SW 1271 (cell line): ENCODE measurements at places on chromosomes 7 and 10.

DNA sequence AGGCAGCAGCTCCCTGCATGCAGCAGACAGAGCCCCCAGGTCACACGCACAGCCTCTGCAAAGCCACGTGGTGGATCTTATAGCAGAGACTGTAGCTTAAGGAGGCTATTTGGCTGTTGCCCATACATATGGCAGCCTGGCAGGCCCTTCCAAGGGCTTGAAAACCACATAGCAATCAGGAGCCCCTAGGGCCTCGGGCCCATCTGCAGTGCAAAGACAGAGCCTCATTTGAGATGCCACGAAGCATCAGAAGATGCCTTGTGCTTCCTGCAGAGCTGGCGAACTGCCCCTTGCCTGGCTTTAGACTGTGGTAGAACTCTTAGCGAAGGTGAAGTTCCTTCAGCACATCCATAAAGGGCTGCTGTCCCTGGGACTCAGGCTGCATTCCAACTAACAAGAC, 309.9 kb downstream of the GRID1 start:
- no peak for DNase-seq

- no peak for DNase-seq
Observed at GRCh38 chr10:71357792-71358265, 38.8 kb downstream of the SLC29A3 start.

DNA sequence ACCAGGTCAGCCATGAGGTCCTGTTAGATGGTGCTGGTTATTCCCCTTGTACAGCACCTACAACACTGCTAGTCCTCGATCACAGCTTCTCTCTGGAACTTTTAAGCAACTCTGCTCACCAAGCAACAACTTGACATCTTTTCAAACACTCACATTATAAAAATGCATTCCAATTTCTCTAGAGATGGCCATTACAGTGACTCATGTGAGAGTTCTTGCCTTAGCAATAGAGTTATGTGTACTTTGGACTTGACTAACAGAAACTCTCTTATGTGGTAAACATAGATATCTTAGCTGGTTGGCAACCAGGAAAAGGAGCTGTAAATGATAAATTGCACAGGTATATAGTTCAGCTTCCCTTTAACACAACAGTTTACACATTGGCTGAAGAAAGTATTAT, 122.2 kb downstream of the PDE1C start:
- no peak for DNase-seq

GRCh38 chr7:120256344-120257070, 16.5 kb upstream of the KCND2 start:
- no peak for DNase-seq

- DNase-seq = no peak
Observed at GRCh38 chr10:127978481-127978880, 71.6 kb downstream of the PTPRE start.

DNA sequence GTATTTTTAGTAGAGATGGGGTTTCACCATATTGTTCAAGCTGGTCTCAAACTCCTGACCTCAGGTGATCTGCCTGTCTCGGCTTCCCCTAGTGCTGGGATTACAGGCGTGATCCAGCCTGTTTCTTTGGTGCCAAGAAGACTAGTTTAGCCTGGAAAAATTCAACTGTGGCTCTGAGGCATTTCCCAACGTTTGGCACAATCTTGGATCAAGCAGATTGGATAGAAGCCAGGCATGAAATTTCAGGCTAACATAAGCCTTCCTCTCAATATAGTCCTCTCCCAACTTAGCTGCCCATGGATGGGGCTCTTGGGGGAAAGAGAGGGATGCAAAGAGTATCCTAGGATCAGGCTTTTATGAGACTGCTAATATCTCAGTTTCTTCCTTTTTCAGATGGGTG, 53.8 kb downstream of the APBB1IP start:
- DNase-seq = no peak

GRCh38 chr7:132869166-132869861, 212.6 kb downstream of the CHCHD3 start:
- no peak for DNase-seq

DNA sequence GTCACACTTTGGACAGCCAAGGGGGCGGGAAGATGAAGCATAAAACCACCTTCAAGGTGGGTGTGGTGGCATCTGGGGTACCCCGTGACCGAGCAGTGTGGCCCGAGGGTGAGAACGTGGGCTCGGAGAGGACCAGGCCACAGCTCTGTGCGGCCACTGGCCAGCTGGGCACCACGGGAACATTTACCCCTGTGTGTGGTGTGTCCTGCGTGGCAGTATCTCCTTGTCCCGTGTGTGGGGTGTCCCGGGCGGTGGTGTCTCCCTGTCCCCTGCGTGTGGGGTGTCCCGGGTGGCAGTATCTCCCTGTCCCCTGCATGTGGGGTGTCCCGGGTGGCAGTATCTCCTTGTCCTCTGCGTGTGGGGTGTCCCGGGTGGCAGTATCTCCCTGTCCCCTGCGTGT, 570.3 kb downstream of the DNAJB6 start:
- DNase-seq = no peak

GRCh38 chr7:132486274-132486610, 90.0 kb downstream of the PLXNA4 start:
- no peak for DNase-seq

DNA sequence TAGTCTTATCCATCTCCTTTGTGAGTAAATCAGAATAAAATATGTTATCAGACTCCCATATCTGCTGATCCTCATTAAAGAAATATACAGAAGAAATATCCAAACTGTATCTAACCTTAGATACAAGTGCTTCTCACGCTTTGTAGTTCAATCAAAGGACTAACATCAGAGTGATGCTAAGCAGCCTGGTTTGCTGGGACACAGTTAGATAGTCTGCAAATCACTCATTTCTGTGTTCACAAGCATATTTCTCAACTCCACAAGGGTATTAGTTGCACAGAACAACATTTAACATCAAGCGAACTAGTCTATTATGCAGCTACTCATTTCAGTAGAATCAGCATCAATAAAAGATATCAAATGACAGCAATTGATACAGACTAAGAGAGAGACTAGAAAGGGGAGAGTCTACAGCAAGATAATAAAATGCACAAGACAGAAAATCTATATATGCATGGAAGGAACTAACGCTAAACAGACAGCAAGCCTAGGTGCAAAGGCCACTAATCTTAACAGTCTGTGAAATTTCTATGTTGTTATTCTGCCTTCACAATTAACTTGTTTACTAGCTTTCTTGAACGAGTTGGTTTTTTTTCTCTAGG, 30.0 kb downstream of the DNAJC12 start:
- DNase-seq = no peak

DNA sequence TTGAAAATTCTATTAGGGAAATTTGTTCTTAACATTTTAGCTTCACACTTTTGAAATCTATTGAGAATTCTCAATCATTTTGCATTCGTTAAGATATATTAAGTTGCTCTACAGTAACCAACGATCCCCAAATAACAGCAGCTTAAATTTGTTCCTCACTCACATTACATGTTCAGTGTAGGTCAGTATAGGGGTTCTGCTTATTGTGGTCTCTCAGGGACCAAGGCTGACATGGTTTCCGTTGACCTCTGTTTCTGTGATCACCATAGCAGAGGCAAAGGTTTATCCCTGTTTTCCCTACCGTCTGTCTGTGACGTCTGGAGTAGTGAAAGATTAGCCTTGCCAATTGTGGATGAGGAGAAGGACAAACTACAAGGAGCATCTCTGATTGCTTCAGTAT, 235.0 kb upstream of the CSTF2T start:
- no peak for DNase-seq

DNA sequence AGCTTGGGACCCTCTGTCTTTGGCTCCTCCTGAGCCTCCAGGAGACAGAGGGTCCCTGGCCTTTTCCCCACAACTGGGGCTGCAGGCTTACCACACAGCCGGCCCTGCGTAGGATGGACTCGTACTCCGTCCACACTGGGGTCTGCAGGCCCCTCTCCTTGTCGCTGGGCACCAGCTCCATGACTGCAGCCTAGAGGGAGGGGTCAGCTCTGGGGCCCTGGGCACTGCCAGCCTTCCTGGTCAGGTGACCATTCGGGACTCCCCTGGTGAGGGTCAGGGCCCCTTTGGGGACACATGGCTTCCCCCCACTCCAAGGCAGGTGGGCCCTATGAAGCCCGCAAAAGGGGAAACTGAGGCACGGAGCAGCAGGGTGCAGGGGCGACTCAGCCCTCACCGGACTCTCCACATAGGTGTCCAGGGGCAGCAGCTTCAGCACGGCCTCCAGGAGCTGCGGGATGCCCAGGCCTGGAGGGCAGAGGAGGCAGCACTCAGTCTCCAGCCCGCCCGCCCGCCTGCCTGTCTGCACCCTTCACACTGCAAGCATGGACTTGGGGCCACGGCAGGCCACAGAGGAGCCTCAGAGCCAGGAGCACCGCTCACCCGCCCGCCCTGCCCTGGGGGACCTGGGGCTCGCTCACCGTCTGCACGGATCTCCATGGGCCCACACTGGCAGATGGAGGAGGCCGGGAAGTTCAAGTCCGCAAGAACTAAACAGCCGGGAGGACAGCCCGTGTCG, 1.1 kb downstream of the FUOM start:
- no peak for DNase-seq

DNA sequence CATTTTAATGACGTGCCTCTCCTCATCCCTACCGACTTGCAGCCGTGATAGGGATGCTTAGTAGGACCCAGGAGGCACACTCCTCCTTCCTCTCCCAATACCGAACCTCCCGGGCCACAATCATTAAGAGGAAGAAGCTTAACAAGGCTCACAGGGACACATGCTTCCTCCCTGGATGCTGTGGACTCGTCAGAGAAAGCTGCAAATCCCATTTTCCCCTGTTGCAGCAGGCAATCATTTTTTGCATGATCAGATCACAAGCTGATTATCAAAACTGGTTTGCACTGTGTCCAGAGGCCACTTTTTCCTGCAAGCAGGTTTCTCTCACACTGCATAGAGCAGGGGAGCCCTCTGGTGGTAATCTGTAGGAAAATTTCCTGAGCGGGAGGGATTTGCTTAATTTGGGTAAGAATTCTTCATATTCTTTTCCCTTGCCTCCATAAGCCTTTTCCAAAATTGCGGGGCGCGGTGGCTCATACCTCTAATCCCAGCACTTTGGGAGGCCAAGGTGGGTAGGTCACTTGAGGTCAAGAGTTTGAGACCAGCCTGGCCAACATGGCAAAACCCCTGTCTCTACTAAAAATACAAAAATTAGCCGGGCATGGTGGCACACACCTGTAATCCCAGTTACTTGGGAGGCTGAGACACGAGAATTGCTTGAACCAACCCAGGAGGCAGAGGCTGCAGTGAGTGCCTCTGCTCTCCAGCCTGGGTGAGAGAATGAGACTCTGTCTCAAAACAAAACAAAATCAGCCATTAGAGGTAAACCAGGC, 16.1 kb upstream of the LAMB4 start:
- DNase-seq = peak; percentile 44

DNA sequence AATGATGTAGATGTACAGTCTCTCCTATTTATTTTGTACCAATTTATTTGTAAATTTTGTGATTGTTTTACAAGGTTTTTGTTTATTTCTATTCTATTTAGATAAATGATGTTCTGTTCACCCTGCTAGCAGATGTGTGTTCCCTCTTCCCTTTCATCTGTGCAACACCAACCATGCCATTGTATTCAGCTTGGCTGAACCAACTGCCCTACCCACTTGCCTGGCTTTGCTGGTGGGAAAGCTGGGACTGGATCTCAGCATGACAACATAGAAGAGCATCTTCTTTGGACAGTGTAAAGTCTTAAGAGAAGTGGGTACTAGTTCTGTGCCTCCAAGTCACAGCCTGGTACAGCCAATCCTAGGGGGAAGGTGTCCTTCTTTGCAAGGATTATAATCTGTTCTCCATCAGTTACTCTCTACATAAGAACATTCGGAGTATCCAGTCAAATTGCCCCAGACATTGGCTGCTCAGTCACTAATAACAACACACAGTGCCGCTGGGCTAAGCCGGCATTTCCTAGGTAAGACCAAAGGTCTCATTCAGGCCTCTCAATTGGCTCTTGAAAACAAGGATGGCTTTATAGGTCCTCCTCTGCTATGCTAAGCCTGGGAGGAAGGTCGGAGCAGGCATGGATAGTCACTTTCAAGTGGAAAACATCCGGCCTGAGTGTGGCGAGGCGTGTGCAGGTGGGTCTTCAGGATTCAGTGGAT, 109.7 kb downstream of the NT5C2 start:
- no peak for DNase-seq

DNA sequence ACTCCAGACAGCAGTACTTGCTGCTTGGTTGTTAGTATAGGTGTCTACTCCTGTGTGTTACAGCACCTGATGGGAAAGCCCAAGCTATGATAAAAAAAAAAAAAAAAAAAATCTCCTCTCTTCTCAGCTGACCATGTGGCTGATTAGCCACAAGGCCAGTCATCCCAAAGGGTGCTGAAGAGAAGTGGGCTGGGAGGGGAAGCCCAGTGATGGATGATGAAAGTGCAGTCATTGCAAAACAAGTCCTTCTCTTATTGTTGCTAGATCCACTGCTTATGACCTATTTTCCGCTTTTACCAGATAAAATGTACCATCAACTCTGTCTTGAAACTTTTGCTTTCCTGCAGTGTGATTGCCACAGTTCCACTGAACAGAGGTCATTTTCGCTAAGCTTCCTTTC, 1092.5 kb upstream of the C7orf33 start:
- DNase-seq = no peak

DNA sequence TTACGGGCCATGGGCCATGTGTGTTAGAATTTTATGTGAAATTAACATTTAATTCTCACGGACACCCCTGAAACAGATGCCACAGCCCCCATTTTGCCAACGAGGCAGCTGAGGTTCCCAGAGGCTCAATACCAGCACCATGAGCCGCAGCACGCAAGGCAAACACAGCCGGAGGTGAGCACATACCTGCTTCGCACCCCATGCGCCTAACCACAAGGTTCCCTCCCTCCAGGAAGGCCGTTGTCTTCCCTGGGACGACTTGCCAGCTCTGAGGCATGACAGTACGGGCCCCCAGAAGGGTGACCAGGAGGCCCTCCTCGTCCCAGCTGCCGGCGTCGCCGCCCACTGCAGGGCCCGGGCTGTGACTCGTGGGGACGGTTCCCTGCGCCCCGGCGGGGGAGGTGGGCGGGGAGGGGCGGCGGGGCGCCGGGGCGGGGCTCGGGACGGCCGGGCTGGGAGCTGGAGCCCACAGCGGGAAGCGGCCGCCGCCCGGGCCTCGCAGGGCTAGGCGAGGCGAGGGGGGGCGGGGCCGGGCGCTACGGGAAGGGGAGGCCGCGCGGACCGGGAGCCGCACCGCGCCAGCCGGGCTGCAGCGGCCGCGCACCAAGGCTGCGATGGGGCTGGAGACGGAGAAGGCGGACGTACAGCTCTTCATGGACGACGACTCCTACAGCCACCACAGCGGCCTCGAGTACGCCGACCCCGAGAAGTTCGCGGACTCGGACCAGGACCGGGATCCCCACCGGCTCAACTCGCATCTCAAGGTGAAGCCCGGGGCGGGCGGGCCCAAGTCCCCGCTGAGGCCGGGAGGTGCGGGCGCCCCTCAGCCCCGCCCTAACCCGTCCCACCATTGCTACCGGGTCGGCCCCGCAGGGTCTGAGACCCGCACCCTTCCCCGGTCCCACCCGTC, at the start of gene CAV2:
Gene CAV2, plus strand, starts transcription at position 571 of the 910 bp plus-strand sequence. Its CDS starts 44 bp downstream, at position 615.
- peak; percentile 72 for DNase-seq
